ENCODE measurements at places on chromosomes 2 and 18.

- no peak for DNase-seq
These were observed 71.2 kb upstream of the STPG4 start for GRCh38 chr2:47226132-47226922.

DNA sequence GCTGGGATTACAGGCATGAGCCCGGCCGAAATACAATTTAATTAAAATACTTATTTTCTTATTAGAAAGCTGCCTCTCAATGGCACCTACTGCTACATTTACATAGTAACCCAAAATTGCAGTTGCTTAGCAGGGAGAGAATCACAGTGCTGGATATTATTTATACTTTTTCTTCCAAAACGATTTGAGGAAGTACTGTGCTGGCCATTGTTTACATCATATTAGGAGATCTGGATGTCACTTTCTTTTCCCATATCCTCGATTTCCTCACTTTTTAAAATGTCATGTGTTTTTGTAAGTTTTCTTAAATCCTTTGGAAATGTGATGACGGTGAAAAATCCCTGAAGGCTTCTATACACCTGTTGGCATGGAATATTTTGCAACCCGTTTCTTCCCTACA, 3.4 kb upstream of the SP3 start:
- no peak for DNase-seq

GRCh38 chr2:195613922-195614321, 43.1 kb upstream of the SLC39A10 start:
- DNase-seq = no peak

GRCh38 chr2:6982934-6983589, 65.8 kb downstream of the RNF144A start:
- no peak for DNase-seq

GRCh38 chr2:379778-380177, 91.9 kb upstream of the ALKAL2 start:
- DNase-seq = no peak

DNA sequence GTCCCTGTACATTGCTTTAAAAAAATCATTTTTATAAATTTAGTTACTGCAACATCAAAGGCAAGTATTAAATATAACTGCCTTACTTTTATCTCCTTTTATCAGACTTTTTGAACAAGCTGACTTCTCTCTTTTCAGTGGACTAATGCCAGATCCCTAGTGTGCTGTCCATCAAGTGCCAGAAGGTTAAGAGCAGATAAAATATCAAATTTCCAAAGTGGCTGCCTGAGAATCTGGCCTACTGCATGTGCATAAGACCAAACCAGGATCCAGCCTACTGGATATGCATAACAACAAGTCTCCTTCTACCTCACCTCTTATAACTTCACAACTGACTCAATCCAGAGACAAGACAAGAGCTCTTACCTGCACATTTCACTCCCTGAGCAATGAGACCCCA, 59.8 kb upstream of the CHRNA1 start:
- DNase-seq = no peak

DNA sequence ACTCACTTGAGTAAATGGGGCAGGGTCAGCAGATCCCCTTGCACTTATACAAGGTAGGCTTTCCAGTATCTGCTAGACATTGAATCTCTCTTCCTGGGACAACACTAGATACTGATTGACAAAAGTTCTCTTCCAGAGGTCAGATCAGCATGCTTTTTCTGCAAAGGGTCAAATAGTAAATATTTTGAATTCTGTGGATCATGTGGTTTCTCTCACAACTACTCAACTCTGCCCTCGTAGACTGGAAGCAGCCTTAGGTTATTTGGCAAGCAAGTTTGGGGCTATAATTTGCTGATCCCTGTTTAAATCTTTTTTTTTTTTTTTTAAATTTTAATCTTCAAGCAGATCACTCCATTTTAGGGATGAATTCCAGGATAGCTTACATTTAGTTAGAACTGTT, 17.4 kb upstream of the NABP1 start:
- no peak for DNase-seq

- no peak for DNase-seq
These were observed 249.3 kb downstream of the LRATD1 start for GRCh38 chr2:14881651-14882327.

- no peak for DNase-seq
These were observed 121.8 kb downstream of the SETBP1 start for GRCh38 chr18:44802508-44802907.

DNA sequence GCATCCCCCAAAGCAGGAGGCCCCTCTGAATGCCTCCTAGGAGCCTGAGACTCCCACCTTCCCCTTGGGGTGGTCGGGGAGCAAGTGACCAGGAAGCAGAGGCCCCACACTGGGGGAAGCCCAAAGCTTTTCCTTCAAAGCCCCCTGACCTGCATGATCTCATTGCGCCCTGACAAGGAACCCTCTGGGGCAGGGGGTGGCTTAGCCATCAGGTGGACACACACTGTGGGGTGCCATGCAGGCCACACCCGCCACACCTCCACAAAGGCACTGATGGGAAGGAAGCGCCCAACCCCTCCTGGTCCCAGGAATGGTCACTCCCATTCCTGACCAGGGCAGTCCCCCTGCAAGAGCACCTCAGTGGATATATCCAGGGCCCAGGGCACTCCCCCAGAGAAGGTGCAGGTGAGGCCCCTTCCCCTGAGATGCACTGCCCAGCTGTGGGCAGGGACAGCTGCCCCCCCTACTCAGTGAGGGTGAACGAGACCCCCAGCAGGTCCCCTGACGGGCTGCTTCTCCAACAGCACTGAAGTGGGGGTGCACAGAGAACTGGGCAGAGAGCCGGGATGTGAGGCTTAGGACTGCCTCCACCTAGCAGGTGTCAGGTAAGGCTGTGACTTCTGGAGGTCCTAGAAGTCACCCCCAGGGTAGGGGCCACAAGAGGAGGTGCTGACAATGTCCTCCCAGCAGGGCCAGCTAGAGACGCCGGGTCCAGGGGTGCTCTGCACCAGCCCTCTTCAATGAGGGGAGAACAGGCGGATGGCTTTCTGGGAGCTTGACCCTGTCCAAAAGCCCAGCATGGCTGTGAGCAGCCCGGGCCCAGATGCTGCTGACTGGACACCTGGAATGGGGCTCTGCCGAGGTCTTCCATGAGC, 31.5 kb downstream of the HS6ST1 start:
- DNase-seq = no peak

DNA sequence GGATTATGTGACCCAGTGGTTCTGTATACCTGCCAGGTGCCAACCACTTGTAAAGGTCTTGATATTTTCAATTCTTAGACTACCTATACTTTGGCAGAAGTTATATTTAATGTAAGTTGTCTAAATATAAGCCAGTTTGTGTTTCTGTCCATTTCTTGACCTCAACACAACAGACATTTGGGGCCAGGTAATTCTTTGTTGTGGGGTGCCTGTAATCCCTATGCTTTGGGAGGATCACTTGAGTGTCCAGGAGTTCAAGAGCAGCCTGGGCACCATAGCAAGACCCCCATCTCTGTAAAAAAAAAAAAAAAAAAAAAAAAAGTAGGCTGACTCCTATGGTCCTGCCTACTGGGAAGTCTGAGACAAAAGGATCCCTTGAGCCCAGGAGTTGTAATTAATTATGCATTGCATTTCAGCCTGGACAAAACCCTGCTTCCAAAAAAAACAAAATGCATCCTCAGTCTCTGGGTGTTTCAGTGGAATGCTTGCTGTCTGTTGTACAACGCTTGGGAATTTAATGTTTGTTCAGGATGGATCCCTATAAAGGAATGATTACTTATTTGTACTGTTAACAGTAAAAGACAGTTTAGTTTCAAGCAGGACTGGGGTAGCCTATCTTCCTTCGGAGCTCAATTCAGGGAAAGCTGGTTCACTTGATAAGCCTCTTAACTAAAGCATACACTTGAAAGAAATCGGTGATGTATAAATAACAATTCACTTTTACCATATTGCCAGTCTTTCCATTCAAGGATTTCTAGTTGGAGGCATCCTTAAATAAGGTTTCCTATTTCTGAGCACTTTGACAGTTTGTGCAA, 3.4 kb downstream of the RPS27A start:
- no peak for DNase-seq

- DNase-seq = no peak
These were observed 64.7 kb upstream of the ST3GAL5 start for GRCh38 chr2:85953476-85953875.

DNA sequence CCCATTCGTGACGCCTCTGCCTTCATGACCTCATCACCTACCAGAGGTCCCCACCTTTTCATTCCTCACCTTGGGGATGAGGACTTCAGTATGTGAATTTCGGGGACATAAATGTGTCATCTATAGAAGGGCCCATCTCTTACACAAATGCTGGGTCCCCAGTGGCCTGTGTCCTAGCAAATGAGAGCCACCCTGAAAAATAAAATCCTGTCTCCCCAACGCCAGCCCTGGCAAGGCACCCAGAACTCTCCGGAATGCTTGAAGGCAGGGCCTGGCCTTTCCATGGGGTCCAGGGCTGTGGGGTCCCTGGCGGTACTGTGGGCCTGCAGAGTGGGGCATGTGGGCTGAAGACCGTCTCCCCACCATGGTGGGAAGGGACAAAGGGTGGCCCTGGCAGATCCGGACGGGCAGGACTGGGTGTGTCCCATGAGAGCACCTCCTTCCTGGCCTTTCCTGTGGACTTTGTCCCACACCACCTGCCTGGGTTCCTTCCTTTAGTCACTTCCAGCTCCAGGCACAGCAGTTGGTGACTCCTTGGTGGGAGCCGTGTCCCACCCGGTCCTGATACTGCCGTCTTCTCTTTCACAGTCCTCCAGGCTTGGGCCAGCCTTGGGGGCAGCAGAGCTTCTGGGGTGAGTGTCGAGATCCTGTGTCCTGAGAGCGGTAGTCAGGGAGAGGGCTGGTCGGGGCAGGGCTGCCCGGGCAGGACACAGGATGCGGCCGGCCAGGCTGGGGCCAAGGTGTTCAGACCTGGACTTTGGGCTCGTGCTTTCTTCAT, 18.6 kb downstream of the CAPN10 start:
- DNase-seq = no peak

DNA sequence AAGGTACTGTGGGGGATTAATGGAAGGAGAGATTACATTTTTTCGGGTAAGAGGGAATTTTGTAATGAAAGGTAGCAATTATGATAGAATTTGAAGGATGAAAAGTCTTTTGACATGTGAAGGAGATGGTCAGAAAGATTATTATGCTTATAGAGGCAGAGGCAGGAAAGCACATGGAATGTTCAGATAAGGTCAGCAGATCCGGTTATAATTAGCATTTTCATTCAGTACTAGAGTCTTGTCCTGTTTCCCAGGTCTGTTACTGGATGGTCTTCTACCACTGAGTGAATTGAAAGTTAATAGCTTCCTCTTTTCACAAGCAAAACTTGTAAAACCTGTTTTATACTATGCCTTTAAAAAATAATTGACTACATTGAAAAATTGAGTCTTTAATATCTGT, 116.9 kb downstream of the PHLPP1 start:
- no peak for DNase-seq

DNA sequence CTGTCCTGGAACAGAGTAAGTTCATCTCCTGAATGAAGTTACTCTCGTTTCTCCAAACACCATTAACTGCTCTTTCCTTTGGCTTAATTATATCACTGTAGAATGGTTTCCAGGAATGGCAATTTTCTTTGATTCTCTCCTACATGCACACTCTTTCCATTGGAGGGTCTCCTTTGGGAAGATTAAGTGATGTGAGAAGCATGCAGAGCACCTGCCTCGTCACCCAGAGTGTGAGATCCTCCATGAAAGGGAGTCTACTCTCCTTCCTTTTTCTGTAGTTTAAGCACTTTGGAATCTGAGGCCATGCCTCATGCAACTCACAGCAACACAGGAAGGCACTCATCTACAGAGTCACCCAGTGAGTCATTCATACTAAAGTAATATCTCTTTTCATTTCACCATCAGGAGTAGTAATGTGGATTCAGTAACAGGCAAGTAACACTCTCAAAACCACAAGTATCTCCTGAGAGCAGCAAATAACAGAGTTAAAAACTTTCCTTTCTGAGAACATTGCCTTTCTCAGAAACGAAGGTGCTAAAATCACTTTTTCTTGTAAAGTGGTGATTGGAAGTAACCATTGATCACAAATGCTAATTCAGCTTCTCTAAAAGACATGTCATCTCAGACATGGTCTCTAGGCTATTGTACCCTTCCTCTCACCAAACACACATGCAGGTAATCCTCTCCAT, 52.8 kb upstream of the IL1RL1 start:
- peak; percentile 37 for DNase-seq

- DNase-seq = peak; percentile 16
These were observed 46.6 kb upstream of the TPO start for GRCh38 chr2:1366546-1367134.

GRCh38 chr18:26826656-26827235, 38.8 kb downstream of the AQP4 start:
- DNase-seq = no peak

GRCh38 chr2:214104219-214104618, 306.6 kb upstream of the VWC2L start:
- no peak for DNase-seq

GRCh38 chr2:119873350-119874315, 113.9 kb downstream of the PTPN4 start:
- DNase-seq = no peak

DNA sequence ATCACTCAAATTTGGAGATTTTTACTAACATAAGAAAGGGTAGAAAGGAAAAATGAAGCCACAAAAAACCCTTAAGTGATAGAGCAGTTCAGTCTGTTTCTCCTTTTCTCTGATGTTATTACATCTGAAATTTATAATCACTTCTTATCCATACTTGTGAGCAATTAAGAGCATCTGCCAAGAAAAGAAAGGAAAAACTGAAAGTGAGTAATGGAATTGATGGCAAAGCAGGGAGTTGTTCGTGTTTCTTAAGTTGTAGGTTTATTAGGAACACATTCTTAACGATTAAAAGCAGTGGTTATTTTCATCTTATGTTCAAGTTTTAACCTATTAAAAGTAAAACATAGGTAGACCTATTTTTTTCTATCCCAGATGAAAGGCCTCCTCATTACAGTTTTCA, 277.7 kb downstream of the RND3 start:
- no peak for DNase-seq

GRCh38 chr2:175080479-175080878, 75.3 kb upstream of the CHN1 start:
- DNase-seq = no peak

GRCh38 chr2:85501248-85501647, 37.7 kb upstream of the MAT2A start:
- DNase-seq = no peak

DNA sequence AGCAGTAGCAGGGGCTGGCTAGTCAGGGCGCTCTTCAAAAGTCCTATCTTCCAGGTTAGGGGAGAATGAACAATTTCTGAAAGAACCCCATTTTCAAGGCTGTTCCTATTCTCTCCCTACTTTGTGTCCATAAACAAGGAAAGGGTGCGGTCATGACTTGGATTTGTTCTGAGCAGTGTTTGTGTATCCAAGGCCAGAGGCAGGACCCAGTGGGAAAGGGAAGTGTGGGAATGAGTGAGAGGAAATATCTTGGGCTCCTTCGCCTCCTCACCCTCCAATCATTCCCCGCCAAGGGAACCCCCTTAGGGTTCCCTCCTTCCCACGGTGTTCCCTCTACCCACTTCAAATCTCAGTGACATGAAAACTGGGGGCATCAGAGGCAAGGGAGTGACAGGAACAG, 25.5 kb upstream of the SPTBN1 start:
- DNase-seq = no peak

DNA sequence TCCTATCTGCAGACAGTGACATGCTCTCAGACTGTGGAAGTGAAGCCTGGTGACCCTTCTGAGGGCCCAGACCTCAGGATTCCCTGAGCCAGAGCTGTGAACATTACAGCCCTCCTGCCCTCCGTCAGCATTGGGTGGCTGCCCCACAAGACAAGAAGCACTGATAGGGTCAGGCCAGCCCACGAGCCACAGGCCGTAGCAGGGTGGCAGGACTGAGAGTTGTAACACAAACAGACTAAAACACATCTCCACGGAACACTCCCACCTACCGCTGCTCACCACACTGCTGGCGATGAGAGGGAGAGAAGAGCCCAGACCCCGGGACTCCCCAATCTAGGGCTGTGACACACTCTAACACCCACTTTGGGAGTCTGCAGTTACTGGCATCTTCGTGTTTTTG, 264.8 kb upstream of the FSIP2 start:
- DNase-seq = no peak

Data from activated naive CD8-positive, alpha-beta T cell treated with anti-CD3 and anti-CD28 coated beads for 36 hours (primary cell).